ENCODE measurements at places on chromosomes 3 and 15.

GRCh38 chr3:148269816-148270215 lies 427.9 kb upstream of the AGTR1 start:
- no peak for DNase-seq

GRCh38 chr3:25288413-25288812 lies 139.7 kb upstream of the RARB start:
- DNase-seq = no peak

DNA sequence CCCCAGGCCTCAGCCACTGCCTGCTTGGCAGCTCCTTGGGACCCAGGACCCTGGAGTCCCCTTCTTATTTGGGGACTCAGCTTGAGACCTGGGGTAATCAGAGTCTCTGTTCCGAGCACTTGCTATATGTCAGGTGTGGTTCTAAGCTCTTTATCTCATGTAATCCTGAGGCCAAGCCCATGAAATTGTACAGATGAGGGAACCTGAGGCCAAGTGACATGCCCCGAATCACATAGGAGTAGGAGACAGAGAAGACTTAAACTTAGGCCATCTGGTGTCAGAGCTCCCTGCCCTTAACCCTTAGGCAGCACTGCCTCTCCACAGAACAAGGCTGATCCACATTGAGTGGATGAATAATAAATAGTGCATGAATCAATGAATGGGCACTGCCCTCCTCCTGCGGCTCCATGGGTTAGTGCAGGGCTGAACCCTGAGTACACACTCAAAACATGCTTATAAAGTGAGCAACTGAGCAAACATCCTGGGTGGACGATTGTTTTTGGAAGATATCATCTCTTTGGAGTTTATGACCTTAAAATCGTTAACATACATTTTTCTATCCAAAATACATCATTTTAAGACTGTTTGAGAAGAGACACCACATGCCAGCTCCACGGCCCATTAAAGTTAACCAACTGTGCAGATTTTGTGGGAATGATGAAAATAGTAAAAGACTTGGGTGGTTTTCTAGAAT lies 33.2 kb upstream of the IQSEC1 start:
- DNase-seq = no peak

GRCh38 chr3:95883801-95884200 lies 930.6 kb upstream of the EPHA6 start:
- no peak for DNase-seq

- no peak for DNase-seq
Measured at GRCh38 chr3:46087871-46088270, 60.6 kb upstream of the XCR1 start.

DNA sequence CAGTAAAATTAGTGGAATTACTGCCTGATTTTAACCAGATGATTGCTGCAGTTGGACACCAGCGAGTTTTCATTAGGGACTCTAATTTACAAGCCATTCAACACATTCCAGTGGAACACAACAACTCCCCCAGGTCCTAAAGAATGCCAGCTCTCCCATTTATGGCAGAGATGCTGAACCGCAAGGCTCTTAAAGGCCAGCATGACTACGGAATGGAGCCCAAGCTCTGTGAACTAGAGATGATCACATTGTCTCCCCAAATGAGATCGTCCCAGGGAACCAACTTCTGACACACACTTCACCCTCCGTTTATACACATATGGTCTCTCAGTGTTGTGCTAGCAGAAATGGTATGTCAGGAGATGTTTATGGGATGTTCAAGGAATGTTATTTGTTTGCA lies 446.2 kb upstream of the NR2F2 start:
- no peak for DNase-seq

DNA sequence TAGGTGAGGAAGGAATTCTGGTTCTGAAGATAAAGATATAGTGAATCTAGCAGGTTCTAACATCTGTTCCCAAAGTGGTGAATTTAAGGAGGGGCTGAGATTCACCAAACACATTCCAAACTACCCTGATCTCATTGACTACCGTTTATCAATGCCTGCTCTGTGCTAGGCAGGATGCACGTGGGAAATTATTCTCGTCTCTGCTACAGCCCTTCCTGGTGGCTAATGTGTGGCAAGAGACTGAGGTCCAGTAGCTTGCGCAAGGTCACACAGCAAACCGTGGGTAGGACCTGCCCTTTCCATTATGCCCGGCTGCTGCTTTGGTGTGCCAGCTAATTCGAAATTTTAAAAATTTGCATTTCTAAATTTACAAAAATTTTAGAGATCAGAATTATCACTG lies 209.5 kb upstream of the TRIM42 start:
- DNase-seq = no peak

GRCh38 chr3:123028233-123028828 lies 768 bp upstream of the SEMA5B start:
- DNase-seq = peak; percentile 1

GRCh38 chr3:148006508-148006907 lies 597.3 kb downstream of the ZIC1 start:
- no peak for DNase-seq

- DNase-seq = no peak
Measured at GRCh38 chr15:35023804-35024203, 35.7 kb upstream of the ZNF770 start.

Data from activated effector memory CD4-positive, alpha-beta T cell treated with Interleukin-2 at 50 U/mL for 16 hours (primary cell).